ENCODE measurements at places on chromosomes 2 and 18.
A peak's percentile ranks its signal among the peaks of the same experiment; 100 is the strongest.

GRCh38 chr2:16279201-16279570 lies 338.8 kb downstream of the MYCN start:
- no peak for DNase-seq

- no peak for DNase-seq
These were observed 40.6 kb downstream of the GPD2 start for GRCh38 chr2:156476850-156477206.

- peak; percentile 65 for DNase-seq
These were observed 60.1 kb upstream of the GLI2 start for GRCh38 chr2:120675460-120676130.

DNA sequence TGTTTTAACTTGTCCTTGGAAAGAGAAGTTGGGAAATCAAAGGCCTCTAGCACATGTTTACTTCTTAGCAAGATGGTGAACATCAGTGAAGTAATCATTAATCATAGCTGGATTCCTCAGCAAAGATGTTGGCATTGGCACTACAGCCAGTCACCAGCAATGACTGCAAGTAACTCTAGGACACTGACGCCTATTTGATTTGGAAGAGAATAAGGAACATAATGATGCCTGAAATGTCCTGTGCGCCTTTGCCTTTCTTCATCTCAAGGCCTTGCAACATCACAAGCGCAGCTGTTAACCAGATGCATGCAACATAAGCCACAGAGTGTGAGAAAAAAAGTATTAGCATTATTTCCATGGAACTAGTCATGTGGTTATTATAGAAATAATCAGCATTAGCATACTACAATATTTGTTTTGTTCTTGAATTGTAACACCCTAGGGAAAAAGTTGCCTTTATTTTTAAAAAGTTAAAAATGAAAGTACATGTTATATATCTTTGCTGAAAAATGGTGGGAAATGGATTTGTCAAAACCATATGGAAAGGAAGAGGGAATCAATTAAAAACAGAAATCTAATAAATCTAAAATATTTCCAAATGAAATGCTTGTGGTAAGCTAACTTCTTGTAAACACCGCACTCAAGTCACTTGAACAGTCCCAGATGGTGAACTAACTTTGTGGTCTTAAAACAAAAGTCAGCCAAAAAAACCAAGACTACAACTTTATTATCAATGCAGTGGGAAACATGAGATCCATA lies 55.6 kb downstream of the THADA start:
- peak; percentile 96 for DNase-seq

- DNase-seq: no peak
These were observed 19.3 kb downstream of the UPP2 start for GRCh38 chr2:158120664-158121641.

GRCh38 chr2:56757884-56758545 lies 574.2 kb downstream of the CCDC85A start:
- DNase-seq: no peak

GRCh38 chr2:240645801-240646175 lies 20.5 kb downstream of the GPR35 start:
- no peak for DNase-seq

- DNase-seq: no peak
These were observed 32.3 kb downstream of the CYP26B1 start for GRCh38 chr2:72115110-72116080.

DNA sequence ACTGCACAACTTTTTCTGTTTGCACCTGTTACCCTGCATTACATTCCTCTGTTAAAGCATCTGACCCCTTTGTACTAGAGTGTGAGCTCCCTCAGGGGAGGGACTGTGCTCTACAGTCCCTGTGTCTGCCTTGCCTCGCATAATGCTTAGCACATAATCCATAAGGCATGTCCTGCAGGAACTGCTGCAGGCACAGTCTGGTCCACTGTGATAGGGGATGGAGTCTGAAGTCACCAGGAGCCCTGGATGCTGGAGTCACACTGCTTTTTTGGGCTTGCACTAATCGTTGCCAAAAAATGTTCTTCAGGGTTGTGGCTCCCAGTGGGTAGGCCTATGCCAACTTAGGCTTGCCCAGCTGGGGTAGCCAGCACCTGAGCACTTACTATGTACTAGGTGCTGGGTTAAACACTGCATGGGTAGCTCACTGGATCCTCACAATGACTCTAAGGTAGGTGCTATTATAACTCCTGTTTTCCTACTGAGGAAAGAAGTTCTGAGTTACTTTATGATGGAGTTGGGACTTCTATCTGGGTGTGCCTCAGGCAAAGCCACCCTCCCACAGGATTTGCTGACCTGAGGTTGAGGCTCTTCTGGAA lies 33.3 kb downstream of the COPS7B start:
- DNase-seq: no peak

All from suppressor macrophage treated with lipopolysaccharide for 4 hours (primary cell).